Aorta (tissue), 5 donors: ENCODE measurements at places on chromosomes 6 and 20.

DNA sequence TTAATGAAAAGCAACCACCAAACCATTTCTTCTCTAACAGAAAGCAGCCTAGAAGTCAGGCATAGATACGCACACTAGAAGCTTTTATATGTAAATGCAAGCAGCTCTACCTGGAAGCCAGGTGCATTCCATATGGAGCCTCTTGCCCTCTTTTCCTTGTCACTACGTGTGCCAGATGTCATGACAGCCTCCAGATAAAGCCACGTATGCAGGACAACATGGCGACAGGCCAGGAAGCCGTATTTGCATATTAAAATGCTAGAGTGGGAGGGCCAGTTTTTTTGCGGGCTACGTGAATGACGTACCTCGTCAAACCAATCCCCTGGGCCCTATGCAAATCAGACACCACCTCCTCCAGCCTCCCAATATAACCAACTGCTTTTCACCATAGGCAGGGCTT is 308.1 kb upstream of the SPTLC3 start:
- DNase-seq: no peak

GRCh38 chr6:12381587-12381986 is 91.4 kb downstream of the EDN1 start:
- no peak for DNase-seq

DNA sequence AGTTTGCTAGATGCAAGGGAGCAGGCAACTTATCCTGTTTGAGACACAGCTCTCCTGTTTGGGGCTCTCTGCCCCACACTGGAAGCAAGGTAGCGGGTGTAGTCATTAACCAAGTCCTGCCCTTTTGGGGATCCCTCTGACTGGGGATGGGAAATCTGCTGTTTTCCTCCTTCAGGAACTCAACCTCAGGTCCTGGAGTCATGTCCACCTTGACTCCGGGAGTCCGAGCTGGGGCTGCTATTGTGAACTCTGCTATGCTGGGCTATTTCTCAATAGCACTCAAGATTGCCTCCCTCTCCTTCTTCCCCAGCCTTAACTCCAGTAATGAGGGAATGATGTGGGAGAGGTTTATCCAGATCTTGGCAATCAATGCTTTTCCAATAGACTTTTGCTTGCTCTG is 54.1 kb upstream of the CHD6 start:
- no peak for DNase-seq

- DNase-seq: no peak
Observed at GRCh38 chr6:150336299-150336698, 32.5 kb upstream of the IYD start.

DNA sequence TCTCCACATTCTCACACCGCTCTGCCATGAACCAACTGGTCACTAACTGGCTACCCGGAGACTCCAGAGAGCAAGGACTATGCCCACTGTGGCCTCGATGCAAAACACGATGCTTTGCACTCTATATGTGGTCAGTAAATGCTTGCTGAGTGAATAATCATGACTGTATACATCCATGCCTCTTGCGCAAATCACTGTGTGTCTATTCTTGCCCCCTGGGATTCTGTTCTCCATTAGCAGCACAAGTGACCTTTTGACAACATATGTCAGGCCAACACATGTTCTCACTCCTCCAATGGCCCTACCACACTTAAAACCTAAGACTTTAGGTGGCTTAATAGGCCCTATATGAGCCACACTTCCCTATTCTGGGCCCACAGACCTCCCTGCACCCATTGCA is 16.9 kb downstream of the KIF16B start:
- DNase-seq: no peak

DNA sequence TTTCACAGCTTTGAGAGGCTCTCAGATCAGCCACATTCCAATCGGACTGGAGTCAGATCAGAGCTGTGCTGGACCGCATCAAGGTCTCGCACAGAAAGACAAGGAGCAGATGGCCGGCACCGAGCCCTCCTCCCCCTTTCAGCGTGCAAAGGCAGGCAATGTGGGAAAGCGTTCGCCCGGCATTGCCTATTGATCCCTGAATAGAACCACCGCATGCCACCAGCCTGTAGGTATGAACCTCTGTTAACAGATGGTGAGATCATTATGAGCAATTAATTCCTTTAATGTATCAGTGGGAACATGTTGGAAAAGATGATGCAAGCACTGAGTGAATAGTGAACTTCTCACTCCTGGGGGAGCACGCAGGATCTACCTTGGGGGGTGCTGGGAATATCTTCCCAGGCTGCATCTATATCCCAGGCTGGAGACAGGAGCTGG is 117.5 kb upstream of the ID4 start:
- DNase-seq: no peak

DNA sequence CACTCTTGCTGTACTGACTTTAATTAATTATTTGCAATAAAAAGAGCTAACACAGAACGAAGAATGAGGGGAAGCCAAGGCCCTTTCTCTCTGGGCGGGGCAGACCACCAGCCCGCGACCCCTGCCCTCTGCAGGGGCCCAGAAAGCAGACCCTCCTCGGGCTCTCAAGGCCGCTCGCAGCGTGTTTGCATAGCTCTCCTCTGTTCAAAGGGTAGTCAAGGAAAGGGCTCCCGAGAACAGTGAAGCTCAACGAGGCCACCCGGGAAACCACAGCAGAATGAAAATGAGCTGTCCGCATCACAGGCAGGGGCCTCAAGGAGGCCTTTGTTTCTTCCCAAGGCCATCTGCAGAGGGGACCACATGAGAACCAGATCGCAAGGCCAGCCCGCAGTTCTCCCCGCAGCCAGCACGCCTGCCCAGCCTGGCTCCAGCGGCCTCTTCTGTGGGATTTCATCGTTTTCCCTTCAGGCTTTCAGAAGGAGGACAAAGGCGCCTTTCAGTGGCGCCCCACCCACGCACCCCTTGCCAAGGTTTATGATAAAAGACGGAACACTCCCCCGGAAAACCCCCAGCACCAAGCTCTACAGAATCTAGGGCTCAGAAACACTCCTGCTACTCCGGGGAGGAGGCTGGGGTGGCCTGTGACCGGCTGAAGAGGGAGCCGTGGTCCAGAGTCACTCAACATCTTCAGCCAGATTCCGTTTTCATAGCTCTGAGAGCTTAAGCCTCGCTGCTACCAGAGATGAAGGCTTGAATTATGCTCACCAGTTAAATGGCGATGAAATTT is 25.3 kb downstream of the ACSS1 start:
- no peak for DNase-seq

DNA sequence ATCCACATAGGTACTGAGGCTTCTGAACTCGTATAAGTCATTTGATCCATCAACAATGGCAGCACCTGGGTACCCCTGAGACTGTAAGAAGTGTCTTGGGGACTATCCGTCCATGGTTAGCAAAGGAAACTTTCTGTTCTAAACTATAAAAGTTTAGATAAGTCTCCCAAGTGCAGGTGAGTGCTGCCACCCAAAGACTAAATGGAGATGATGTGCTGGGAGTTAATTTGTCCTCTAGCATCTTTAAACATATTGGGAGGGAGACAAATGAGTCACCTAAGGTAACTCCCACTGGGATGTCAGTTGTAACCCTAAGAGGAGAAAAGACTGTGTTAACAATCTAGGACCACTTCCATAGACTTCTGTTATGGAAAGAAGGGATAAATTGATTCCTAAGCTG is 6.2 kb downstream of the BEND6 start:
- no peak for DNase-seq

- no peak for DNase-seq
Observed at GRCh38 chr6:47592131-47592840, 106.1 kb upstream of the ADGRF4 start.

DNA sequence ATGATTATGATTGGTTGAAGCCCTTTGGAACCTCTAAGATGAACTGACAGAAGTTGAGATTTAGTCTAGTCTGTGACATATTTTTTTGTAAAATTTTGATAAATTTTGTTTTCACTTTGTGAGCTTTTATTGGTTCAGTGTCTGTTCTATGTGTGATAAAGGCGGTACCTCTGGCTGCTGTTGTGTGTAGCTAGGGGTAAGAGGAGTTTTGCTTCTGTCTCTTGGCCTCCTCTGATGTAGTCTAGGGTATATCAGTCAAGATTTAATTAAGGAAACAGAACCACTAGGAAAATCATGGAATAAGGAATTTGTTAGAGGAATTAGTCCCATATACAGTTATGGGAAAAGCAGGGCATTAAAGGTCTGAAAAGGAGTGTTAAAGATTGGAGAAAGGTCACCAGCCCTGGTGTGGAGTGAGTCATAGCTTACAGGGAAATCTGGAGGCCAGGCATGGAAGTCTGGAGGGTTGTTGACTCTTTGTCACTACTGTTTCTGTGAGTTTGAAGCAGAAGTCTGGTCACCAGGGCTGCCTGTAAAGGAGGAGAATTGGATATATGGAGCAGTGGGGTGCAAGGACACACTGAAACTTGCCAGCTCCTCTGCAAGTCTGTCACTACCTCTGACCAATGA is 28.5 kb downstream of the CDC5L start:
- DNase-seq: no peak

- DNase-seq: no peak
Observed at GRCh38 chr20:21365771-21366170, 31.6 kb downstream of the NKX2-4 start.

- no peak for DNase-seq
Observed at GRCh38 chr6:143708889-143709288, 31.1 kb downstream of the PHACTR2 start.

DNA sequence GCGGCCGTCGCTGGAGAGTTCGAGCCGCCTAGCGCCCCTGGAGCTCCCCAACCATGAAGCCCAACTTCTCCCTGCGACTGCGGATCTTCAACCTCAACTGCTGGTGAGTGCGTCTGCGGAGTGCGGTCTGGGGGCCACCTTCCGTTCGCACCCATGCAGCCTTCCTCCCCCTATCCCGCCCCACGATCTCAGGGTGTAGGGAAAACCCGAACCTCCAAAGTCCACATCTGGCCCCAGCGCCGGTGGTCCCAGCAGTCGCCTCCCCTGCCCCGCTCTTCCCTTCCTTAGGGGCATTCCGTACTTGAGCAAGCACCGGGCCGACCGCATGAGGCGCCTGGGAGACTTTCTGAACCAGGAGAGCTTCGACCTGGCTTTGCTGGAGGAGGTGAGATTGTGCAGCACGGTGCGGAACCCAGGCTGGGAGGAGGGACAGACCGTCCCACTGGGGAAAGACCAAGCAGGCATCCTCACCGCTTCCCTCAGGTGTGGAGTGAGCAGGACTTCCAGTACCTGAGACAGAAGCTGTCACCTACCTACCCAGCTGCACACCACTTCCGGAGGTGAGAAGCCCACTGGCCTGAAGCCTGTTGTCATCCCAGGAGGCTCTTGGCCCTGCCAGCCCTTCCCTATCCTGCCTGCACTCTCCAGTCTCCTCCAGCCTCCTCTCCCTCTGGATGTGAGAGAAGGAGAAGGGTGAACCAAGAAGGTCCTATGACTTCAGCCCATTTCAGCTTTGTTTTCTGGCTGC is 719 bp downstream of the SMPD2 start:
- DNase-seq: peak; percentile 68

GRCh38 chr20:3392756-3393155 is 14.7 kb downstream of the DNAAF9 start:
- no peak for DNase-seq

- DNase-seq: no peak
Observed at GRCh38 chr6:161128230-161128629, 136.7 kb downstream of the MAP3K4 start.

GRCh38 chr6:166626177-166627032 is 646 bp downstream of the RPS6KA2 start:
- DNase-seq: peak; percentile 59

- DNase-seq: no peak
Observed at GRCh38 chr6:84522135-84522549, 242.3 kb downstream of the TBX18 start.

DNA sequence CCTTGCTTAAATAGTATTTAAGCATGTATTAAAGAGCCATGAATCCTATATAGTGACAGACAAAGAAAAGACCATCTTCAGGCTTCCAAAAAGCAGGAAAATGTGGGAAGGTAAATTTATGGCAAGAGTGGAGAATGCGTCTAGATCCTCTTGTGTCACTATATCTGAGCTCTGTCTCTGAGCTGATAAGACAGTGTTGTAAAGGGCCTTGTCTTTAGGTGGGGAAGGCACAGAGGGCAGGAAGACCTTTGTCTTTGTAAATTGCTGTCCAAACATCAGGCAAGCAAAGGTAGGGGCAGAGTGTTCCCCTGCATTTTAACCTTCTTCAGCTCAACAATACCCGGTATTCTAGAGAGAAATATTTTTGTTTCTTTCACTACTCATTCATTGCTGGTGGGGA is 33.9 kb upstream of the MBOAT1 start:
- DNase-seq: no peak

- DNase-seq: no peak
Observed at GRCh38 chr6:5472571-5472970, 211.3 kb downstream of the FARS2 start.

GRCh38 chr6:13762611-13763441 is 51.2 kb upstream of the RANBP9 start:
- DNase-seq: peak; percentile 79

DNA sequence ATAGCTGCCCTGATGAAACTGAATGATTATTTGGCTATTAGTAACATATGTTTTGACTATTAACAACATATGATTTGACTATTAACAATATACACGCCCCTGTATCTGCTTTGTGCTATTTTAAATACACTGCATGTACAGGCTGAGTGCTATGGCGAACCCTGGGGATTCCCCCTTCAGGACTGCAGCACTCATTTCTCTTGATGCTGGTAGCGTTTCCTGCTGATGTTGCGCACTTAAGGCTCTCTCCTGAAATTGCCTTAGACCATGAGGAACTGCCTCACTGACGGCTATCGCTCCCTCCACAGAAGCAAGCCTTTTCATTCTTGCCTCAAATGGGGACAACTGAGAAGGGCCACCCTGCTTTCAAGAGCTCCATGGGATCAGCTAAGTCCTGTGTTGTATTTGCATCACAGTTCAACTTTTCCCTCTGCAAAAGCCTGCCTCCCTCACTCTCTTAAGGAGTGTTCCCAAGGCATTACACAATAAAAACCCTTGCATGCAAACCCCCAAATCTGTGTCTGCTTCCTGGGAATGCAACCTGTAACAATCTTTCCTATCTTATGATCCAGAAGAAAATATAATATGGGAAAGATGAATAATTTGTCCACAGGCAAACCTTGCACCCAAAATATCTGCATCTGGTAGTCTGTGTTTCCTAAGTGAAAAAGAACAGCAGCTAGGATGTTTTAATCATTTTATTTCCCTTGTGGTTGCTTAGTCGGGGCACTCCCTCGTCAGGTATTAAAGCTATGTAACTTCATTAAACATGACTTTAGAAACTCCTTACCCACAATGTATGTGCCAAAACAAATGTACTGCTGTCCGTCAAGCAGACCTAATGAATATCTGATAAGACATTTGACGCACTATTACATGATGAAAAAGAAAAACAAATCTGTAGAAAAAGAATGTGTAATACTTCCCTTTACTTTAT is 456.4 kb downstream of the COL12A1 start:
- no peak for DNase-seq
